ENCODE measurements at places on chromosomes 1 and 21.
A peak's percentile ranks its signal among the peaks of the same experiment; 100 is the strongest.

DNA sequence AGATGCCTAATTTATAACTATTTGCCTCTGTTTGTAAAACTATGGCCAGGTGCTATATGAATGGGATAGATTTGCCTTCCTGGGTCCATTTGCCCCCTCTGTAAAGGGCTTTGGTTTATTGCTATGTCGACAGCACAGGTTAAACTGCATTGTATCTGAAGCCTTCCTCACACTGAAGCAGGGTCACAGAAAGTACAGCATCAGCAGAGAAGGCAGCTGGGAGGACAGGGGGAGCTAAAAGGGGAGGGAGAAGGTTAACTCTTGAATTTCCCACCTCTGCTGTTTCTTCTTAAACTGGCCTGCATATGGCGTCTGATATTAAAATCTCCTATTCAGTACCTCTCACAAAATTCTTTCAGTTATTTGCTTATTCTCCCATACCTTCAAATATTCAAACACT is 297.4 kb downstream of the TM2D1 start:
- DNase-seq = no peak

GRCh38 chr1:211082824-211083223 is 51.1 kb downstream of the KCNH1 start:
- no peak for DNase-seq

- no peak for DNase-seq
Measured at GRCh38 chr1:150971583-150972416, 2.8 kb downstream of the CERS2 start.

GRCh38 chr1:29948581-29948980 is 712.3 kb downstream of the PTPRU start:
- no peak for DNase-seq

DNA sequence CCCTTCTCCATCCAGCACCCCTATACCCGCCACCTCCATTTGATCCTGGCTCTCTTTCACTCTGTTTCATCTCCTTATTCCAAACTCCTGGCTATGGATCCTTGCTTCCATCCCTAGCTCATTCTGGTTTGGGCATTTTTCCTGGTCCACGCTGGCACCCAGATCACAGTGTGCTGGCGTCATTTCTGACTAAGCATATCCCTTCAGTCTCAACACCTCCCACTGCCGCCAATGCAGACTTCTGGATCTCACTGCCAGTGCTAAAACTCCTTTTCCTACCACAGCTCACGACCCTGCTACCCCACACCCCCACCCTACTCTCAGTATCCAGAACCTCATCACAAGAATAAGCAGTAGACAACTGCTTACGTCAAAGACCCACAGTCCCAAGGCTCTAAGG is 16.3 kb downstream of the SEC16B start:
- no peak for DNase-seq

DNA sequence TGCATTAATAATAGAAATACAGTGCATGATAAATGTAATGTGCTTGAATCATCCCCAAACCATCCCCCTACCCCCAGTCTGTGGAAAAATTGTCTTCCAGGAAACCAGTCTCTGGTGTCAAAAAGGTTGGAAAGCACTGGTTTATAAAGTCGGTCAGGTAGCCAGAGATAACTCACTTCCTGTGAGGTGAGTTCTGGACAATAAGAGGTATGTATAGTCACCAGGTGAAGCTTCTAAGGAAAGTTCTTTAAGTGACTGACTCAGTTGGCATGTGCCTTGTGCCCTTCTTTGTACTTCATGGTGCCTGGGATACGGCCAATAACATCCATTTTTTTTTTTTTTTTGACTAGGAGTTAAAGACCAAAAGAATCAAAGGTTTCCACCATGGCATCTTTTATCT is 103.7 kb downstream of the GPATCH2 start:
- DNase-seq = no peak

DNA sequence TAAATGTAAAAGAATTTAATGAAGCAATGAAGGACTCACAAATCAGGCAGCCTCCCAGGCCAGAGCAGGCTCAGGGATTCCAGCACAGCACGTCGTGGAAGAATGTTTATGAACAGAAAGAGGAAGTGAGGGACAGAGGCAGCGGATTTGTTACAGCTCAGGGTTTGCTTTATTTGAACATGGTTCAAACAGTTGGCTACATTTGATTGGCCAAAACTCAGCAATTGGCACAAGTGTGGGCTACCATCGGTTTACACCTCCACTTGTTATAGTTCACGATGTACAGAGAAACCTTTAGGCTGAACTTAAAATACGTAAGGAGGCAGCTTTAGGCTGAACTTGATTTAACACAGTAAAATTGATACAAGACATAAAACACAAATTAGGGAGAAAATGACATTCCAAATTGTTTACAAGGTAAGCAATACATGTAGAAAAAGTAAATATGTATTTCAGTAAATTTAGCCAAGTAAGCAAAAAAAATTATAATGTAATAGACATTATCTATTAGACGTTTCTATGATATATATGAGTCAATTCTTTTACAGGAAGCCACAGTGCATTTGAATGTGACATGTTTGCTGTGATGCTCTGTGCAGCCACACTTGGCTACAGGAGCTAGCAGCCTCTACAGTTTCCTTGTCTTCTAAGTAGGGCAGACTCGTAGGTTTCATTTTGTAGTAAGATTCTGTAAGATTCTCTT is 126.5 kb downstream of the ADSS2 start:
- DNase-seq = no peak

- DNase-seq = peak; percentile 83
Measured at GRCh38 chr1:39026051-39026865, at the start of gene NDUFS5. Gene NDUFS5, plus strand, starts transcription at chr1:39026350. Its CDS starts 2,375 bp downstream, at chr1:39028725.

DNA sequence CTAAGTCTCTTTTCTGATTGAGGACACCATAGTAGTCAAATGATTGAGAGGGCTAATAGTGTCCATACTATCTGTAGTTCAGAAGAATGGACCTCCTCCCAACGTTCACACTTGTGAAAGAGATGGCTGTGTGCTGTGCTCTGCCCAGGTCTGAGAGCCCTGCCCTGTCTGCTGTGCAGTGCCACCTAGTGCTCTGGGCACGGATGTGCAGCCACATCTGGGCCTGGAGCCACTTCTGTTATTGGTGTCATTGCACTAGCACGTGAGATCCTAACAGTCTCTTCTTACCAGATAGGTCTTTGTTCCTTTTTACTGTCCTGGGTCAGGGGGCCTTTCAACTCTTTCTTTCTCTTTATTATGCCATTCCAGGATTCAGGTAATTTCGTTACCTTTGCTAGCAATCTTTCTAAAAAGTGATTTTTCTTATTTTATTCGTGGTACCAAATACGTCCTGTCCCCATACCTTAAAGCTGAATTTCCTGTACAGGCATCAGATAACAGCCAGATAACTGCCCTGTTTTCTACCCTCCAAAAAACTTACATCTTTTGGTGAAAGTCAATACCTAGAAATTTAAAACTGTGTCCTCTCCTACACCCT is 21.7 kb downstream of the INTS3 start:
- DNase-seq = peak; percentile 79

DNA sequence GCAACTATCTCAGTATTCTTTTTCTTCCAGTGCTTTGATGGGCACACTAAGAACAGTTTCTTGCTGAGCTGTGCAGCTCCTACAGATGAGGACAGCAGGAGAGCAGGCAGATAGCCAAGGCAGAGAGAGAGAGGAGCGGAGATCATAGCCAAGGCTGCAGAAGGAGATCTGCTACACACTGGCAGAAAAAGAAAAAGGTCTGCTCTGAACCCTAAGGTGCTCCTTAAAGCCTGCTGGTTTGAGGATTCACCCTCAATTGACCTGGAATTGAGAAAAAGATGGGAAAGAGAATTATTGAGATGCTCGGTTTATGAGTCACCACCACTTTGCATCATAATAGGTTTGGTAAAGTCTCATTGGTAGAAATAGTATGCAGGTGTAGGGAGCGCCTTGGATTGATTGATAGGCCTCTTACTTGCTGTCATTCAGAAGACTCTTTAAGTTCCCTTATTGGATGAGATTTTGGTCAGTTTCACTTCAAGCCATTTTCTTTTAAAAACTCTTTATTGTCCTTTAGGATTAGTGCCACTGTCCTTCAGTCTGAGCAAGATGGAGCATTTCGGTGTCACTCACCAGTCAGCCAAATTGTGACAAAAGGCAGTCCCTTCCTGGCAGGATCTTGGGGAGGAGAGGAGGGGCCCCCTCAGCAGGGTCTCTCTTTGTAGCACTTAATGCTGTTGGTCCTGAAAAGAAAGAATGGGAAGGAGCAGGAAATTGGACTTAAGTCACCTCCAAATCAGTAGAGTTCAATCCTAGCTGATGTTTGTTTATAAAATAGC is 685.0 kb downstream of the ADGRL2 start:
- peak; percentile 88 for DNase-seq

GRCh38 chr1:25199819-25200620 is 32.3 kb downstream of the SYF2 start:
- no peak for DNase-seq

DNA sequence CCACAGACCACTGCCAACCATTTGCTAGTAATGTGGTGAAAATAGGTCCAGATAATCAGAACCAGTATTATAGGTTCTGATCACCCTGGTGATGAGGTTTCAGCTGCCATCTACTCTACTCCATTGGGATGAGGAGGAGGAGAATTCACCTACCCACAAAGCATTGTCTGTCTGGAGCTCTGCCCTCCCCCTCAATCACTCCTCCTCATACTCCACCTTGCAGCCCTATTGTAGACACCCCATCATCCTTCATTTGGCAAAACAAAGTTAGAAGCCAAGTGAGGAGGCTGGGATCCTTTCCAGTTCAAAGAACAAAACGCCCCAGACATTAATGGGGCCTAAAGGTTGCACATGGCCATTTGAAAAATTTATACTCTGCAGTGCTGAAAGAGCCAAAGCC is 157.4 kb upstream of the L1TD1 start:
- no peak for DNase-seq

GRCh38 chr21:45050345-45050796 is 24.0 kb upstream of the ADARB1 start:
- no peak for DNase-seq

DNA sequence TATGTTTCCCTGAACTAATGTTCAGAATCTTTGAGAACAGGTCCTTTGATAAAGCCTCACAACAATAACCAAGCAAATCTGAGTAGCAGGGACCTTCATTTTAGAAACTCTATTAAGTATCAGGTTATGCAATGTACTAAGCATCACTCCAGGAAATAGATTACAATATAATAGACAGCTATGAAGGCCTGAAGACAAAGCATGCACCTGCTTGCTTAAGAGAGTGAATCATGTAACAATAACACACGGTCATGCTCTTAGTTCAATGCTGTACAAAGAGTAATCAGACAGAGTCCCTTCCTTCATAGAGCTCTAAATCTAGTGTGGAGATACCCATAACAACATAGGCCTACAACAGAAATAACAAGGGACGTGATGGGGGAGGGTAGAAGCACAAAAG is 8.1 kb upstream of the CMPK1 start:
- no peak for DNase-seq

DNA sequence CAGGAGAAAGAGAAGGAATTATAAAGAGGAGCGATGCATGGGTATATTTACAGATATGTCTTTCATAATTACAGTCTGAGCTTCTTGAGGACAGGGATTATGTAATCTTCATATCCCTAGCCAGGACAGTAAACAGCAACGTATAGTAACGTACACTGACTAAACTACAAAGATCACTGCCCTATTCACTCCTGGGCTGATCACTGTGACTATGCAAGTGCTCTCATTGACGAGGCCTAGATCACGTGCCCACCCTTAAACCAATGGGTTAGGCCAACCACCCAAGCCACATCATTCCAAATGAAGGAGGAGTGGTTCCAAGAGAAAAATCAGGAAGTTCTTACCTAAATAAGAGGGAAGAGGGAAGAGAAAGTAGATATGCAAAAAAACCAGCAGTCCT is 18.5 kb downstream of the PIK3R3 start:
- no peak for DNase-seq

- DNase-seq = no peak
Measured at GRCh38 chr1:229819091-229819490, 193.0 kb downstream of the URB2 start.

GRCh38 chr1:21930080-21930571 is 7.0 kb downstream of the HSPG2 start:
- DNase-seq = no peak

GRCh38 chr1:185448591-185449186 is 131.6 kb upstream of the IVNS1ABP start:
- DNase-seq = no peak

GRCh38 chr1:228142155-228142691 is 2.1 kb downstream of the GUK1 start:
- no peak for DNase-seq

DNA sequence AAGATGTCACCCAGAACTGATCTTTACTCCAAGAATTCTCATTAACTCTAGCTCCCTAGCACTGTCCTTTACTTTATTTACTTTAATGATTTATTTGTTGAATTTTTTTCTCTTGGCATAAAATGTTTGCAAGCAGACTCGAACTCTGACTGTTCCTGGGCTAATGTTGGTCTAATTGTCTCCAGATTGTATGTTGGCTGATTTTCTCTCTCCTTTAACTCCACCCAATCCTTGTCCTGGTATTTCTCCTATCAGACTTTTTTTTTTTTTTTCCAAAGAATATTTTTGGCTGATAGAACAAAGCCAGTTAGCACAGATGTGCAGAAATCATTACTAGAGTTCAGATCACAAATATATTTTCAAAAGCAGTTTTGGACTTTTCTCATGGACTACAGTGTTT is 82.6 kb downstream of the ATF6 start:
- DNase-seq = no peak

All from HAP-1 (cell line).